ENCODE measurements at places on chromosomes 3 and 15. TPM values are rescaled to one million over a fixed set of nuclear protein-coding genes. Genes with fewer than 3 reads are reported as not detected.

DNA sequence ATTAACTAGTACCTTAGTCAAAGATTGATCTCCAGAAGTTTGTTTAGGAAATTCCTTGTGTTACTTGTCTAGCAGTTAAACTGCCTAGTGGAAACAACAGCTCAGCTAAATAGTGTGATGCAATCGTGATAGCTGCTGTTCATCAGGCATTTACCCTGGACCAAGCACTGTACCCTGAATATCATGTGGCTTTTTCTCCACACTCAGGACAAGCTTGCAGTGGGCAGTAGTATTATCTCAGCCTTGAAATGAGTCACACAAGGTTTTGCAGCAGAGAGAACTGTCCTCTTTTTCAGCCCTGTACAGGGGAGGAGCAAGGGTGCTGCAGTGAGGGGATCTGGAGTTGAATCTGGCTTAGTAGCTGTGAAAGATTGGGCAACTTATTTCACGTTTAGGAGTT, 208.4 kb downstream of the TP63 start:
- no peak for DNase-seq

GRCh38 chr3:183829466-183829865, 4.1 kb upstream of the MAP6D1 start:
- DNase-seq = no peak

DNA sequence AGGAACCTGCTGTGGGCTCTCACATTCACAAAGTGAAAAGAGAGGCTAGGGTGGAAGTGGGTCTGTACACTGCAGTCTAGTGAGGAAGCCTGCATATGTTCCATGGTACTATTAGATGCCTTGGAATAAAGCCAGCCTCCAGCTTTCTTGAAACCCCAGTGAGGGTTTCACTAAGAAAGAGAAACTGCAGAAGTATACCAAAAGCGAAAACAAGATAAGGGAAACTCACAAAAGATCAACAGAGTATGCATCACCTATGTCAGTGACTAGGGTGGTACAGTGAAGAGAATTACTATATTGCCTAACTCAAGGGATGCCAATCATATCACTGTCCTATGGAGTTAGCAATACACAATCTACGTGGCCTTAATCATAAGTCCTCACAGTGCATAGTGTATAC, 212.5 kb upstream of the GADL1 start:
- no peak for DNase-seq

DNA sequence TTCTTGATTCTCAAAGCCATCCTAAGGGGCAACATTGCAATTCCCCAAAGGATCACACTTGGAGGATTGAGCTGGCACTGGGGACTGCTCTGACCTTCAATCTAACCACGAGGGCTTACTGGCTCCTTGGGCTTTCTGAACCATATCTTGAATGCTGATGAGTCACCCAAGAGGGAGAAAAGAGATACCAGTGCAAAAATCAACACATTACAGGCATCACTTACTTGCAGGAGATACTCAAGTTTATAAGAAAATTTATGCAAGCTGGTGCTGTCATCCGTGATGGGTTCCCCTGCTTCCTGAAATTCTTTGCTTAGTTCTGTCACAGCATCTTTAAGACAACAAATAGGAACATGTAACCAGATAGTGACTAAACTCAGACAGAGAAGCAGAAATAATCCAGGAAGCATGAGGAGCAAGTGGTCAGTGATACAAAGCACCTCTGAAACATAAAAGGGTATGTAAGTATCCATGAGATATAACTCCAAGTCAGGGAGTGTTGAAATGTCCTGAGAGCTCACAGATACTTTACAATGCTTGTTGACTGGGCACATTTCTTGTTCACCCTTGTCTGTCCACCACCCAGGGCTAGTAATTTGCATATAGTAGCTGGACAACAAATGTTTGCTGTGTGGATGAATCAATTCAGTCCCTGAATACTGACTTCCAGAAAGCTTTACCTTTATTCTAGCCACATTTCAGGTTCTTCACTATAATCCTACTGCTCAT, 14.1 kb downstream of the FYCO1 start:
- no peak for DNase-seq

DNA sequence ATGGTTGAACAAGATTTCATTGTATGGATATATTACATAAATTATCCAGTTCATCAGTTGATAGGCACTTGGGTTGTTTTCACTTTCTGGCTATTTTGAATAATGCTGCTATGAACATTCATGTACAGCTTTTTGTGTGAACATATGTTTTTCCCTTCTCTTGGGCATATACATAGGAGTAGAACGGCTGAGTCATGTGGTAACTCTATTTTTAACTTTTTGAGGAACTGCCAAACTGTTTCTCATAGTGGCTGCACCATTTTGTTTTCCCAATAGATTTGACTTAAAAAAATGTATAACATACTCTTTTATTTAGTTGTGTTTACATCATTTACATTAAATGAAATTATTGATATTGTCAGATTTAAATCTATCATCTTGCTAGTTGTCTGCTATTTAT, 28.8 kb upstream of the RFX7 start:
- DNase-seq = no peak

GRCh38 chr3:150082898-150083654, 112.4 kb upstream of the PFN2 start:
- DNase-seq = no peak

DNA sequence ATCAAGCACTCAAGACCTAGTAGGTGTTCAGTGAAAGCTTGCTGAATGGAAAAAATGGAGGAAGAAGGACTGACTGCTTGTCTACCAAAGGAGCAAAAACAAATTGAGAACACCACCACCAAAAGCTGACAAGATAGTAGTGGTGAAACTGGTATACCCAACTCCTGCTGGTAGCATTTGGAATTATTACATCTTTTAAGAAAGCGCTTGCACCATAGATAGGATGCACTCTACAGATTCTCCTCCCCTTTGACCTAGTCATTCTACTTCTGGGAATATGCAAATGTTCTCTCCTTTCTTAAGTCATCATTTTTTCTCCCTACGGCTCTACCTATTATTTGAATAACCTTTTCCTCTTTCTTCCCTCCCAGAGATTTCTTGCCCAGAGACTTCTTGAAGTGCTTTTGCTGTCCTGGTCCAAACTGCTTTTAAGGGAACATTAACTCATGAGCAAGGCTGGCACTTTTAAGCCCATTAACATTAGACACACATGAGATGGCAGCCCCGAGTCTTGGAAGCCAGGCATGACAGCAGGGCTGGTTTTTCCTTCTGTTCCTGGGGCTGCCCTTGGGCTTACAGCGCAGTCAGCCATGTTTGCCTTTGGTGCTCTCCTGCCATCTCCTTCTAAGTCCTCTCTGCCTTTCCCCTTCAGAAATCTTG, 75.0 kb upstream of the TLE3 start:
- no peak for DNase-seq

The CCR9 gene
- 0.15 TPM for total RNA-seq

Measured in left lobe of liver (tissue), 2 donors.